CD4-positive, alpha-beta T cell treated with Interleukin-2 at 100 ng/mL for 4 hours (primary cell): ENCODE measurements at places on chromosomes 4 and X.

GRCh38 chr4:2898001-2898400 lies 54.4 kb downstream of the ADD1 start:
- DNase-seq: no peak

DNA sequence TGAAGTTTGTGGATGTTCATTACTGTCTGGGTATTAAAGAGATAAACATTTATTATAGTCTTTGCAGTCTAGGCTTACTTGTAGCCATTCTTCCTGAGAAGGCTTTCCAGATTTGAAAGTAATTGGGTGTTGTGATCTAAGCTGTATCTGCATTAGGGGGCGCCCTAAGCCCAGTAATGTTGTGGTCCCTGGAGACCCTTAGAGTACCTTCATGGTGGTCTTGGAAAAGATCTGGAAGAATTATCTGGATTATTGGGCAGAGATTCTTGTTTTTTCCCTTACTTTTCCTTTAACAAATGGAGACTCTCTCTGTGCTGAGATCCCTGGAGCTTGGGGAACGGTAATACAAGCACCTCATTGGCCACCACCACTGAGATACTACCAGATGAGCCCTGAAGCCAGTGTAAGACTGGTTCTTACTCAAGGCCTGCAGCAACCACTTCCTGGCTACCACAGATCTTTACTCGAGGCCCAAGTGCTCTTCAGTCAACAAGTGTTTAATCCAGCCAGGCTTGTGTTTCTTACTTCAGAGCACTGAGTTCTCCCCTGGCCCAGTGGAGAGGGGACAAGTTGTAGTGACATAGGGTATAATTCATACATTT lies 63.1 kb downstream of the RTL3 start:
- peak; percentile 0 for DNase-seq

DNA sequence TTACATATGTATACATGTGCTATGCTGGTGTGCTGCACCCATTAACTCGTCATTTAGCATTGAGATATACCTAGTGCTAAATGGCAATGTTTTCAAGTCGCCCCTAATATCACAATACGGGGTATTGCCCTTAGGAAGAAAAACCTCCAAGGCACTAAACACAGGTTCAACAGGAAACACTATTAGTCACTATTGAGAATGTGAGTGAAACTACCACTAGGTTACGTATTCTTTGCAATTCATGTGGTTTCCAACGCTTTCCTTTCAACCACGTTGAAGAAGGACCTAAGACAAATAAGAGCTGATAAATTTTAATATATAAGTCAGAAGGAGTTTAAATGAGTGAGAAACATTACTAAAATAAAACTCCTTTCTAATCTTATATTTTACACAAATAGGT lies 134.7 kb upstream of the SPANXN4 start:
- no peak for DNase-seq

DNA sequence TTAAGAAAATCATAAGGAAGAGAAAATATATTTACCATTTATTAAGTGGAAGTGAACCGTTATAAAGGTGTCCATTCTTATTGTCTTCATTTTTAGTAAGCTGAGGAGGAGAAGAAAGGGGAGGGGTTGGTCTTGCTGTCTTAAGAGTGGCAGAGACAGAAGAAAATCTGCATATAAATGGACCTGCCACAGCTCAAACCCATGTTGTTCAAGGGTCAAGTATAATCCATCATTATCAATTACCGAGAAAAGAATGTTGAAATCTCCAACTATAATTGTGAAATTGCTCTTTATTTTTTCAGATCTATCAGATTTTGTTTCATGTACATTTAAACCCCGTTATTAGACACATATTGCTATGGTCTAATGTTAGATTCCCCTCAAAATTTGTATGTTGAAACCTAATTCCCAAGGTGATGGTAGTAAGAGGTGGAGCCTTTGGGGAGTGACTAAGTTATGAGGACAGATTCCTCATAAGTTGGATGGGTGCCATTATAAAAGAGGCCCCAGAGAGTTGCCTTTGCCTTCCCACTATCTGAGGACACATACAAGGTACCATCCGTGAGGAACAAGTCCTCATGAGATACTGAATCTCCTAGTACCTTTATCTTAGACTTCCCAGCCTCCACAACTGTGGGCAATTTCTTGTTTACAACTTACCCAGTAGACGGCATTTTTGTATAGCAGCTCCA lies 58.5 kb upstream of the SMAD1 start:
- DNase-seq: no peak

DNA sequence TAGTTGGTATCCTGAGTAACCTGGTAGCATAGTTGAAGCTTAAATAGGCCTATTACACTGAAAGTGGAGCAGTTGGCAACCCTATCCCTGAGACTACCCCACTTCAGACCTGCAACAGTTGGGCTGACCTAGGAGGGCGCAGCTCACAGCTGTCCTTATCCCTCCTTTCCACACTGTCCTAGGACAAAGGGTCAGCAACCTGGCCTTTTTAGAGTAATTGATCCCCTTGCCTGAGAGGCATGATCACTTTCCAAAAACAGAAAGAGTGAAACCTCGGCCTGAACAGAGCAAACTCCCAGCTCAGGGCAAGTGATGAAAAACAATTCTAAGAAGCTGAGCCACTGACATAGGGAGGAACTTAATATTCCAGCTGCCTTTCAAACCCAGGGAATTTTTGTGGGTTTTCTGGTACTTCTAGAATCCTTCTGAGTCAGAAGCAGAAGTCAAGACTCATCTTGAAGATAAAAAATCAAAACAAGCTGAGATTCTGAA lies 94.9 kb upstream of the MYOZ2 start:
- DNase-seq: no peak

GRCh38 chr4:70632028-70632427 lies 3.5 kb downstream of the ENAM start:
- DNase-seq: no peak

- no peak for DNase-seq
Measured at GRCh38 chrX:68930542-68931317, 101.9 kb downstream of the EFNB1 start.

DNA sequence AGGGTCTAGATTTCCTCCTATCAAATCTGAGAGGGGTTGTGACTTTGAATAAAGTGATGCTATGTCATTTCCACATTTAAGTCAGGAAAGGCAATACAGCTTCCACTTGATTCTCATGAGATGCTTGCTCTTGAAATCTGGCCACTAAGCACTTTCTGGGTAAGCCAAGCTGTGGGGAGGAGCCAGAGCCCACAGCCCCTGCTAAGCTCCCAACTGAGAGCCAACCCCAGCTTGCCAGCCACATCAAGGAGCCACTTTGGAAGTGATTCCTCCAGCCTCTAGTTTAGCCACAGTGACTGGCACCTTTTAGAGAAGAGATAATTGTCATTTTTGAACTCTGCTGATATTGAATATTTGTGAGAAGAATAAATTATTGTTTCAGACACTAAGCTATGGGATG lies 1441.5 kb upstream of the IGFBP7 start:
- DNase-seq: no peak

DNA sequence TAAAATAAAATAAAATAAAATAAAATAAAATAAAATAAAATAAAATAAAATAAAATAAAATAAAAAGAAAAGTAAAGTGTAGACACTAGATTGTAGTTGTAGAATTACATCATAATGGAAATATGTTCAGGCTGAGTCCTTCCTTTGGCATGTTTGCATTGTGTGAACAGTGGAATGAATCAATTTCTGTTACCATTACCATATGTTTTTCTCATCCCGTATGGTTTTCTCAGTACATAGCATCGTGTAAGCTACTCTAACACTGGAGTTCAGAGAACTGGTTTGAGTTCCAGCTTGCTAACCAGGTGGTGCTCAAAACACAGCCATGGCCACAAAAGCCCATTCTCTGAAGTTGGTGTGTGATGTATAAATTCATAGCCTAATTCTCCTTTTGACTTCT lies 45.9 kb downstream of the USP11 start:
- no peak for DNase-seq

GRCh38 chr4:25775166-25775565 lies 87.6 kb downstream of the SEL1L3 start:
- DNase-seq: no peak

DNA sequence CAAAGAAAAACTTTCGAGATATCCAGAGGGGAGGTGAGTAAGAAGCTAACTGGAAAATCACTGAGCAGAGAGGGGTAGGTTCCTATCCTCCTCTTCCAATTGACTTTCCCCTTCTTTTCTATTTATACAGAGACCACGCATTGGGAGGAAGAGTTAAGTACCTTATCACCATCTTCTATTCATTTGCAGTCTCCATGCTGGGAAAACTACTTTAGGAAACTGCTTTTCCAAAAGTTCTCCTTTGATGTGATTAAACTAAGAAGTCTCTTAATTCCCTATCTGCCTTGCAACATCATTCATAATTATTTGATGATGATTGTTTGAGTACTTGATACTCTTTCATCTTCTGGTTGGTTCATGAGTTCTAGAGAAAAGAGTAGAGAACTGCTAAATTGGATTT lies 306.6 kb downstream of the PPP3CA start:
- no peak for DNase-seq

- DNase-seq: no peak
Measured at GRCh38 chr4:4267981-4268380, 20.0 kb upstream of the TMEM128 start.

DNA sequence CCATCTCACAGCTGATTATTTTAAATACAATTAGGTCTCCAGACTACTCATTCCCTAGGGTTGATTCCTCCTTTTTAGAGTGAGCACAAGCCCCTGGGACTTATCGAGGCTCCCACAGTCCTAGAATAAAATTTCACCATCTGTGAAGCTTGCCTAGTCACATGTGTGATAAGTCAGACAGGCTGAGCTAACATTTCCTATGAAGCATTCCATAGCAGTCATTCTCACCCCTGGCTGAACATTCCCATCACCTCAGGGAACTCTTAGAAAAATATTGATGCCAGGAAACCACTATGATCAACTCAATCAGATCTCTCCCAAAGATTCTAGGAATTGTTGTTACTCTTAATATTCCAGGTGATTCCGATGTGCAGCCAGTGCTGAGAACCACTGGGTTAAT lies 37.7 kb downstream of the ARHGEF9 start:
- DNase-seq: no peak
